Lower leg skin (tissue), 4 donors: ENCODE measurements at places on chromosomes 7 and 10. TPM values are rescaled to one million over a fixed set of nuclear protein-coding genes. Genes with fewer than 3 reads are reported as not detected.

Gene SSBP1
- total RNA-seq: 90.8 TPM

Gene ADCYAP1R1
- not detected for total RNA-seq

- DNase-seq: no peak
Observed at GRCh38 chr7:134660961-134661376, 14.3 kb downstream of the BPGM start.

GRCh38 chr7:30027065-30027456, 559 bp upstream of the FKBP14 start:
- no peak for DNase-seq

GRCh38 chr7:780081-780480, 52.2 kb upstream of the SUN1 start:
- DNase-seq: no peak

DNA sequence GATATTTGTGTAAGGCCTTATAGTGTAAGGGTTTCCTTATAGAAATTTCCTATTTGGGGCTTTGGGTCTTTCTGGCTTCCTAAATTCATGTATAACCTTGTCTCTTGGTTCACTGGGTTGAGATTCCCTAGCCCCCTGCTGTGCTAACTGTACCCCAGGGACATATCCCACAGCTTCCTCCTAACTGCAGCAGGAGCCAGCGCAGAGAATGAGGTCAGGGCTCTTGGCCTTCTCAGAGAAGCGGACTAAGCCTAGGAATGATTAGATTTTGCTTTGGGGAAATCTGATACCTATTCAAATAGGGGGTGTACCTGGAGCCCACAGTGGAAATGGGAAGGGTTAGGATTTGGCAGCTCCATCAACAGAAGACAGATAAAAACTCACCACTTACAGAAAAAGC, 138.1 kb upstream of the EFCAB10 start:
- no peak for DNase-seq
